ENCODE measurements at places on chromosomes 3 and 15. TPM values are rescaled to one million over a fixed set of nuclear protein-coding genes. Genes with fewer than 3 reads are reported as not detected.

CSPG4 gene
- 246 TPM for total RNA-seq

ANKRD28 gene
- 87.9 TPM for total RNA-seq

FBXO40 gene
- total RNA-seq, result 12.7 TPM

CPEB1 gene
- total RNA-seq, result 1.1 TPM

NPTN gene
- 85.5 TPM for total RNA-seq

RGMA gene
- total RNA-seq, result 36.2 TPM

Measured in tongue (tissue), 3 donors.